ENCODE measurements at places on chromosomes 1 and 21.
A peak's percentile ranks its signal among the peaks of the same experiment; 100 is the strongest.

GRCh38 chr1:230167419-230167852, 100.4 kb downstream of the GALNT2 start:
- DNase-seq, result peak; percentile 31

DNA sequence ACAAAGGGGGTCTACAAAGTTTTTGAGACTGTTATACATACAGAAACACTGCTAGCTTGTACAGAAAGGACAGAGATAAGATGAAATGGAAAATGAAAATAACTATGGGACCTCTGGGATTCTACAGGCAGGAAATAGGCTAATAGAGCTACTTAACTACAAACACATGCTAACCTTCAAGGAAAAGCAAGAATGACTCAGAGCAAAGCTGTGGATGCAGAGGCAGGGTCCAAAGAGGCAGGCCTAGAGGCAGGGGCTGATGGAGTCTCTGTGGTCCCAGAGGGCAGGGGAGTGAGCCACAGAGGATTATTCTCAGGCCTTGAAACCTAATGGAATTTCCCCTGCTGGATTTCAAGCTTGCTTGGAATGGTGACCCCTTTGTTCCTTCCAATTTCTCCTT, 18.7 kb upstream of the GOLT1A start:
- no peak for DNase-seq

DNA sequence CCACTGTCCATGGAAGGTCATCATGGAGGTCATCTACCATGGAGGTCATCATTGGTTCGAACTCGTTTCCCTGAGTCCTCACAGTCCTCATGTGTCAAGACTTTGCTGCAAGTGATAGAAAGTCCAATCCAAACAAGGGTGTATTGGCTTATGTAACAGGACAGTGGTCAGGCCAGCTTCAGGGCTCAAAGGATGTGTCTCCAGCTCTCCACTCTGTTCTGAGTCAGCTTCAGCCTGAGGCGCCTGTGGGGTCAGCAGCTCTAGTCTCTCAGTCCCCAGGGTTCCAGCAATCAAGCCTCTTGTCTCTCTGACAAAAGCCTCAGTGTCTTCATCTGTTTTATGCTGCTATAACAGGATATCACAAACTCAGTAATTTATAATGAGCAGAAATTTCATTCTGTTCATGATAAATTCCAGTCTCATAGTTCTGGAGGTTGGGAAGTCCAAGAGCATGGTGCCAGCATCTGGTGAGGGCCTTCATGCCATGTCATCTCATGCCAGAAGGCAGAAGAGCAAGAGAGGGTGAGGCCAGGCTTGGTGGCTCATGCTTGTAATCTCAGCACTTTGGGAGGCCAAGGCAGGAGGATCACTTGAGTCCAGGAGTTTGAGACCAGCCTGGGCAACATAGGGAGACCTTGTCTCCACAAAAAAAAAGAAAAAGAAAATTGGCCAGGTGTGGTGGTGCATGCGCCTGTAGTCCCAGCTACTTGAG, 19.5 kb downstream of the A3GALT2 start:
- no peak for DNase-seq

DNA sequence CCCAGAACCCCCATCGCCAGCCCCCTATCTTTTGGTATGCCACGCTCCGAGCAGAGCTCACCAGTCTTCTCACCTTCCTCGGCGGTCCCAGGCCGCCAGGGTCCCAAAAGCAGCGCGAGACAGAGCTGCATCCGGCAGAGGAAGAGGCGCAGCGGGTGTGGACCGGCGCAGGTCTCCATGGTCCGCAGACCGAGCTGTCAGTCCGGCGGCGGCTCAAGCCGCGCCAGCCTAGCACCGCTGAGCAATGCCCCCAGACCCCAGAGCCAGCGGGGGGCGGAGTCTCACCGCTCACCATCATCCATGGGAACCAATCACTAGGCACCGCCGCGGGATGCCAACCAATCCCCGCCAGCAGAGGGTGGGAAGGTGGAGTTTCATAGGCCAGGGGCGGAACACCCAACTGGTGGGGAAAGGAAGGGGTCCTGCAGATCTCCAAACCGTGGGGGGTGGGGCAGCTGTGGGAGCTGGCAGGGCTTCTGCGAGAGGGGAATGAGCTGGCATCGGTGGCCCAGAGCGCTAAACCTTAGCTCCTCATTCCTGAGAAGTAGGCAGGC, at the start of gene EPHA10:
TSS of gene EPHA10 (minus strand) at position 233 of the 554 bp plus-strand sequence. CDS start at position 179, 54 bp downstream.
- no peak for DNase-seq
